ENCODE measurements at places on chromosomes 12 and 14.

GRCh38 chr12:24560192-24560775 is 388.6 kb downstream of the BCAT1 start:
- no peak for DNase-seq

DNA sequence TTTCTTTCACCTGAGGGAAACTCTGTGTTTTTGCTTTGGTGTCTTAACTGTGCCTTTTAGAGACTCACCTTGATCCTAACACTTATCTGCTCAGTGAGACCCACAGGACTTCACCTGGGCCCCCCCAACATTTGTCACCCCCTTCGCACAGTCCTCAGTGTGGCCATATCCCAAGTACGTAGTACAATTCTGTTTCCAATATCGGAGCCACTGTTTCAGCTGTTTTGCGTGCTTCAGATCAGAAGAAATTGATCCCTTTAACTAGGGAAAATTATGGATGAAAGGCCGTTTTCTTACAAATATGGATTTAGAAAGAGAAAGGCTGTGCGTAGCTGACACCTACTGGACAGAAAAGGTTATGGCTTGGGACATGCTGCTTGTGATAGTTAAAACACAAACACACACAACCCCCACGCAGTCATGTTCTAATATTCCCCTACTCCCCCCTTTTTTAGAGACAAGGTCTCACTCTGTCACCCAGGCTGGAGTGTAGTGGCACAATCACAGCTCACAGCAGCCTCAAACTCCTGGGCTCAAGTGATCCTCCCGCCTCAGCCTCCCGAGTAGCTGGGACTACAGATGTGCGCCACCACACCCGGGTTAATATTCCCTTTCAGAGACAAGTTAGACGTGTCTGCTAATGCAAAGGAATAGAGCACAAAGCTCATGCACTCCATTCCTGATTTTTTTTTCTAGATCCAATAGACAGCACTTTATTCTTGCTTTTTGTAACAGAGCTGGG is 3.6 kb upstream of the SLC7A8 start:
- peak; percentile 53 for DNase-seq

GRCh38 chr12:44817687-44818086 is 58.4 kb downstream of the NELL2 start:
- DNase-seq, result no peak

DNA sequence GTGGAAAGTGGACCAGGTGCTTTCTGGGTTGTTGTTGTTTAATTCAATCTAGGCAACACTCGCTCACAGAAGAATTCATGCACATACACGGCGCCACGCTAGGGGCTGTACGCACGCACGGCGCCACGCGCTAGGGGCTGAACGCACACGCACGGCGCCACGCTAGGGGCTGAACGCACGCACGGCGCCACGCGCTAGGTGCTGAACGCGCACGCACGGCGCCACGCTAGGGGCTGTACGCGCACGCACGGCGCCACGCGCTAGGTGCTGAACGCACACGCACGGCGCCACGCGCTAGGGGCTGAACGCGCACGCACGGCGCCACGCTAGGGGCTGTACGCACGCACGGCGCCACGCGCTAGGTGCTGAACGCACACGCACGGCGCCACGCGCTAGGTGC is 54.3 kb downstream of the NINJ2 start:
- DNase-seq, result no peak

GRCh38 chr12:118015944-118016343 is 559 bp upstream of the RFC5 start:
- no peak for DNase-seq

DNA sequence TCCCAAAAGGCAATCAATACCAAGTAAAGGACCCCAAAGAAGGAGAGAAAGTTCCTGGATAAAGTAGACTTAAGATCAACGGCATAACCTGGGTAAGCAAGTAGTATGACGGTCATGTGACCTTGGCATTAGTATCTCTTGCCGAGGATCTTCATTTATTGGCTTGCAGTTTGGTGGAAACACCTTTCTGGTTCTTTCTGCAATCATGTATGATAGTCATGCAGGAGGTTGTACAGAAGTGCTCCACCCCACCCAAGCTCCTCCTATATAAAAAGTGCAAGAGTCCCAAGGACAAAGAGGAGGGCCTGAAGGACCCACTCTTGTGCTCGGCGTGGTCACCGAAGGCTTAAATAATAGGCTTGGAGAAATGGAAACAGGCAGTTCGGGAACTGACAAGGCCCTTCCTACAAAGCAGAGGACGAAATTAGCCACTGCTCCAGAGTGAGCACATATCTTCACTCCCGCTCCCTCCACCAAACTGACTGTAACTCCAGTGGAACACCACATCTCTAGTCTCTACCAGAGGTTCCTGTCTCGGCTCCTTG is 750 bp downstream of the CS start:
- DNase-seq, result no peak

GRCh38 chr12:61138415-61138759 is 1121.8 kb upstream of the USP15 start:
- no peak for DNase-seq

DNA sequence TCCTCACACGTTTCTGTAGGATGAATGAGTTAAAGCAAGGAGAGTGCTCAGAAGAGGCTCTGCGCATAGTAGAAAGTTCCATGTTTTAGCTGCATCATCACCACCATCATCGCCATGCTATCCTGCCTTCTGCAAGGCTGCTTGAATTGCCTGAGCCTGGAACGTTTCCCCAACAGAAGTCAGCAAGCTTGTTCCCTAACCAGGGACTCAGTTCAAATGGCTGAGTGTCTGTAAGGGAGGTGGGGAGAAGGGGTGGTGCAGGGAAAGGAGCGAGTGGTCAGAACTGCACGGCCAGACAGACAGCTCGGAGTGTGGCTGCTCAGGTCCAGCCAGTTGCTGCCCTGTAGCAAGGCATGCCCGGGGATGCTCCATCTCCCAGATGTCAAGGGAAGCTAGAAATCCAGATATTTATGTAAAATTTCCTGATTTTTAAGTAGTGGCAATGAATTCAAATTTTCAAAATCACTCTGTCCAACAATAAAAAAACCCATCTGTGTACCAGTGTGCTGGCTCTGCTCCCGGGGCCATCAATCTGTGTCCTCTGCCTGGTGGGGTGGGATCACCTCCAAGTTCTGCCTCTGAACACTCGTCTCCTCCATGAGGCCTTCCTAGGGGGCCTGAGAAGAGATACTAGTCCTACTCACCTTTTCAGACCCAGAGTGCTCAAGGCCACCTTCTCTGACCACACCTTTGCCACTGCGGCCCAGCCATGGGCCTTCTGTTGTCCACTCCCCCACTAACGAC is 162.7 kb downstream of the FOXN3 start:
- DNase-seq, result no peak

DNA sequence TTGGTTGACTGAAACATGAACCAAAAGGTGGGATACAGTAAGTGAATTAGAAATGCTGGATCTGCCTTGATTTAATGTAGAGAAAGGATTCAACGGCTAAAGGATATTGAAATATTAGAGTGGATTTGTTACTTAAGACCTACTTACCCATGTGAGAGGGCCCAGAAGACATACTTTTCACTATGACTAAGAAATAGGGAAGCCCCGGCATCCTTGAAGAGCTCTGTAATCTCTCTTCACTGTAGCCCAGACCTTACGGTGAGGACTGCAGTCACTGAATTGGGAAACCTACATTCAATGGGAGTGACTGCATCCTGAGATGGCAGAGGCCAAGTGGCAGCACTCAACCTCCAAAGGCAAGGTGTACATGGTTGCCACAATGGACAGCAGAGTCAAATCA is 52.5 kb downstream of the KANSL2 start:
- no peak for DNase-seq

DNA sequence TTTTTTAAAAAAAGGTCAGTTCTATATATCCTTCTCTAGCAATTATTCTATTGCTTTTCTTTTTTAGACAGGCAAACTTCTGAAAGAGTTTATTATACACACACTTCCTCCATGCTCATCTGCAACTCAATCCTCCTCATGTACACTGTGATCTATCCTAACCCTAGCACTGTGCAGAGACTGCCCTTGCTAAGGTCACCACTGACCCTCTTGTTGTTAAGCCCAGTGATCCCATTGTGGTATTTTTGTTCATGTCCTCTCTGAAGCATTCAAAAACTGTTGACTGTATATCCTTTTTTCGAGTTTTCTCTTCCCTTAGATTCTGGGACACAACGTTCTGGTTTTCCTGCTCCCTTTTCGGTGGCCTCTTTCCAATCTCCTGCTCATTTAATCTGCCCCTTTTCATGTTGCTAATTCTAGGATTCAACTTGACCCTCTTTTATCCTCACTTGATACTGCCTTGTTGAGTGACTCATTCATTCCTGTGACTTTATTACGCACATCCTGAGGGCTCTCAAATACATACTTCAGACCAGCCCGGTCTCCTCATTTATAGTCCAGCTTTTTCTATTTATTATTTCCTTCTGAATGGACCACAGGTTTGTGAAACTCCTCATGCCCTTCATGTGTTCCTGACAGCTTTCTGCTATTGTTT is 53.9 kb upstream of the PTPRB start:
- no peak for DNase-seq

- DNase-seq, result no peak
Measured at GRCh38 chr12:116354950-116355783, 77.7 kb upstream of the MED13L start.

GRCh38 chr12:67986632-67987031 is 2.6 kb upstream of the IFNG-AS1 start:
- DNase-seq, result no peak

DNA sequence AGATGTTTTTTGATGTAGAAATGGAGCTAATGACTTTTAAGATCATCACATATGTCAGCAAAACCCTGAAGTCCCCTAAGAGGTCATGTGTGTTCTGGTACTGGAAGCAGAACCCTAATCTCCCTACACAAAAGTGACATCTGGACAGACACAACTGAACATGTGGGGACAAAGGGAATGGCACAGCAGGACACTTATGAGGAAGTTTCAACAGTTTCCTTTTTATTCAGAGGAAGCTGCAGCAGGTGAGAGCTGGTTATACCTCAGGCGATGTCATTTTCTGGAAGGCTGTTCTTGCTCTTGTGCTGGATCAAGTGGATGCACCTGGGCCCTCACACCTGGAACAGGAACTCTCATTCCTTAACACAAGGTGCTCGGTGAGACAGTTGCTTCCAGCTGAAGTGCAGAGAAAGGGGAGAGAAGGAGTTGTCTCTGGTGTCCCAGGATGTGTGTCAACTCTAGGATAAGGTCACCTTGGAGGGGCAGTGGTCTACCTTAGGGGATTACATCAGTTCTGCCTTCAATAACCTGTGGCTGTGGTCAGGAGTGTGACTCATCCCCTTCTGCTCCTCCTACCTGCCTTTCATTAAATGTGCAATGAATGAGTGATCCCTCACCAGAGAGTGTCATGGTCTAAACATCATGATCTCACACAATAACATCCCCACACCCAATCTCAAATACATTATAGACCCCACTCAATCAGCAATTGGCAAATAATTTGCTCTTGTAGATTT is 463.4 kb downstream of the TMEM121 start:
- no peak for DNase-seq

DNA sequence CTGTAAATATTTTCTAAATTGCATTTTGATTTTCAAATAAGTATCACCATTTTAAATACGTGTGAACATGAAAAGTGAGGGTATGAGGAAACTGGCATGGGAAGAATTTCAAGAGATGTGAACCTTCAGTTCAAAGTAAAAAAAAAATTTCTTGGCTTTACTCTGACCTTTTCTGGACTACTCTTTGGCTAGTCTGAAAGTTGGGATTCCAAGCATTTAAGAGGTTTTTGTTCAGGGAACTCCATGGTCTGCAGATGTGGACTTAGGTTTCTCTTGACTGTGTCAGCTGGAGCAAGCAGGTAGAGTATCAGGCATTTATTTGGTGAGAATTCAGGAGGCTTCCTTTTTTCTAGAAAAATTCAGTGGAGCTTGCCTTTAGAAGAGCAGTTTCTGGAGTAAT is 311.6 kb downstream of the LRIG3 start:
- no peak for DNase-seq

- no peak for DNase-seq
Measured at GRCh38 chr12:104462931-104463339, 6.2 kb downstream of the CHST11 start.

GRCh38 chr12:28237423-28237822 is 47.2 kb downstream of the CCDC91 start:
- DNase-seq, result no peak

DNA sequence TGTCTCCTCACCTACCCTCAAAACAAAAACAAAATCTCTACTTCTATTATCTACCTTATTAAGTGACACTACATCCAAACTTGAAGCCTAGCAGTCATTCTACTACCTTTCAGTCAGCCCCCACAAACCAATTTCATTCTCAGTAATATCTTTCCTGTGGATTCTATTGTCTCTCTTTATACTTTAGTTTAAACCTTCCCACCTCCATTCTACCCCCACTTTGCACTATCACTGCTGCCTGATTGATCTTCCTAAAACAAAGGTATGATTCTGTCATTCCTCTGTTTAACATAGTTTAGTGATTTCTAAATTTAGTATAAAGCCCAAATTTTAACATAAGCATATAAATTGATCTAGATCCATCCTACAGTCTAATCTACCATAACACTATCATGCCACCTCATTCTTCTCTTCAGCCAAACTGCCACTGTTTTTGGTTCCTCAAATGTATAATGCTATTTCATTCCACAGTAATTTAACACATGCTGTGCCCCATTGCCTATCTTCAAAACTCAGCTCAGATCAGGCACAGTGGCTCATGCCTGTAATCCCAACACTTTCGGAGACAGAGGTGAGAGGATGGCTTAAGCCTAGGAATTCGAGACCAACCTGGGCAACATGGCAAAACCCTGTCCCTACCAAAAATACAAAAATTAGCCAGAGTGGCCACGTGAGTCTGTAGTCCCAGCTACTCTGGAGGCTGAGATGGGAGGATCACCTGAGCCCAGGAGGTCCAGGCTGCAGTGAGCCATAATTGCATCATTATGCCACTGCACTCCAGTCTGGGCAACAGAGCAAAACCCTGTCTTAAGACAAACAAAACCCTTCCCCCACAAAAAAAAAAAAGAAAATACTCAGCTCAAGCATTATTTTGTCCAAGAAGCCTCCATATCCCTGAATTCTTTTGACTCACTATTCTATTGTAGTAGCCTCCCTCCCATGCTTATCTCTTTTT is 3.1 kb upstream of the STRN3 start:
- no peak for DNase-seq

GRCh38 chr14:71242237-71242748 is 335.0 kb downstream of the PCNX1 start:
- no peak for DNase-seq

- no peak for DNase-seq
Measured at GRCh38 chr14:61661471-61662400, 33.6 kb upstream of the HIF1A start.

- DNase-seq, result peak; percentile 42
Measured at GRCh38 chr12:101839324-101840283, 8.8 kb upstream of the GNPTAB start.

DNA sequence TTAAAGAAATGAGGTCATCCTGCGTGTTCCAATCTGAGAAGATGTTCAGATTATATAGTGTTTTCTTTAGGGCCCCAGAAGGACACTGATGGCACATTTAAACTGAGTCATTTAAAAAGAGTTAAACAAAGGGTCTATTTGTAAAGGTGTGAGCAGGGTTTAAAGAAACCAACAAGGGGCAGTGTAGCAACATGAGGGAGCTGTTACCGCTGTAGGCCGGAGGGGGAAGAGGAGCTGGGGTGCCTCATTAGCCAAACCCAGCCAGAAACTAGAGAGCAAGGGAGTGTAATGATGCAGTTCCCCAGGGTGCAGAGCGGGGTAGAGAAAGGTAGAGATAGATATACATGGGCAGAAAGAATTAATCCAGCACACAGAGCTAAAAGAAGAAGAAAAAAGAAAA is 160.4 kb downstream of the TBX5 start:
- DNase-seq, result no peak
